ENCODE measurements at places on chromosomes 7 and 10.

DNA sequence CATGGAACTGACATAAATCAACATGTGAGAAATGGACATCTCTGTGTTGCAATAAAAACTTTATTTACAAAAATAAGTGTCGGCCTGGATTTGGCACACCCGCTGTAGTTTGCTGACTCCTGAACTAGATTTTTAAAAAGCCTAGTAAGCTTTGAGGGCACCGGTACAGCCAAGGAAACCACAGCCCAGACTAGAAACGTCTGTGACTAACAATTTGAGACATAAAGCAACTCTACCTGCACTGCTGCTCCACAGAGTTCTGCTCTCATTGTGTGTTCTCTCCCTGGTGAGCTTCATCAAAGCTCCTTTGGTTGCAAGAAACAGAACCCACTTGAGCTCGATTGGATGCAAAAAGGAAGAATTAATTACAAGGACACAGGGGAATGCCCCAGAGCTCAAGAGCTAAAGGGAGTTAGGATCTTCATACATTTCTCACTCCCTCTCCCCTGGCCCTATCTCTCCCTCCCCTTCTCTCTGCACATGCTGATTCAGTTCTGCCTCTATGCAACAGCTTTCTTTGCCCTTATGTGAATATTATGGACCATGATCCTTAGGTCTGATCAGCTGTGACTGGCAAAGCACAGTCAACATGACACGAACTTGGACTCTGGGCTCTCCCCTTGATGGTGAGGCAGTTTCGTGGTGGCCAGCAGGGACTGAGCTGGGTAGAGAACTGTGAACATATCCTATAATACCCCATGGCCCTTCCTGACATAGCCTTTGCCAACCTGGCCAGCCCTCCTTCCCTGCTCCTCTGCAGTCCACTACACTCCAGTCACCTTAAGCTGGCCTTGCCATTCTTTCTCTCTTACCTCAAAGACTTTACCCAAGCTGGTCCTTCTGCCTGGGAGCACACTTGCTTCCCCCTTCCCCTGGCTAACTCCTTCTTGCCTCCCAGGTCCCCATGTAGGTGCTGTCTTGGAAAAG, 77.5 kb upstream of the YAE1 start:
- DNase-seq: no peak

GRCh38 chr7:127776776-127777386, 124.9 kb downstream of the SND1 start:
- DNase-seq: no peak

DNA sequence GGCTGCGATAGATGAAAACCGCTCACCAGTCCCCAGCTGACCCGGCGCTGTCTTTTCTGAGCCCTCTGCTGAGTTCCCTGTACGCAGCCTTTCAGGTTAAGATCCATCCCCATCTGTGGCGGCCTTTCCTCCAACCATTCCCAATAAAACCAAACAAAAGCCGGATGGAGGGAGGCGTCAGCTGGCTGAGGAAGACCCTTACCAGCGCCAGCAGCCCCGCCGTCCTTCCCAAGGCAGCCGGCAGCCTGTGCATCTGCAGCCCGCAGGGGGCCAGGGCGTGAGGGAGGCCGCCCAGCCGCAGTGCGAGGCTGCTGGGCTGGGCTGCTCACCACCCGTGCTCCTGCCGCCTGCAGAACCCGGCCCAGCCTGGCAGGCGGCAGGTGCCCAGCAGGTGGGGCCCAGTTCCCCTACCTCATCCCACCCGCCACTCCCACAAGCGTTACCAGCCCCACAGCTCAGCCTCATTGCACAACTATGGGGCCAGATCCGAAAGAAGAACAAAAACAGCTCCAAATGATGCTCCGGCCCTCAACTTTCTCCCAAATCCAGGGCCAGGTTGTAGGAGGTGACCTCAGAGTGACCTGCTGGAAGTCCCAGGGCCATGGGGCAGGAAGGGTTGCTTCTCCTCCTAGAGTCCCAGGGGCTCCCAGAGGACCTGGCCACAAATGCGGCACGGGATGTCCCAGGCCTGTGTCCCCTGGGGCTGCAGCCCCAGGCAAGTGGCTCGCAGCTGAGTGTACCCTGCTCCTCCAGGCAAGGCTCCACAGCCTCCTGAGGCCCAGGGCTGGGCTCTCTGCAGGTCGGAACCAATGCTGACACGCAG, 23.8 kb downstream of the PAPOLB start:
- no peak for DNase-seq

DNA sequence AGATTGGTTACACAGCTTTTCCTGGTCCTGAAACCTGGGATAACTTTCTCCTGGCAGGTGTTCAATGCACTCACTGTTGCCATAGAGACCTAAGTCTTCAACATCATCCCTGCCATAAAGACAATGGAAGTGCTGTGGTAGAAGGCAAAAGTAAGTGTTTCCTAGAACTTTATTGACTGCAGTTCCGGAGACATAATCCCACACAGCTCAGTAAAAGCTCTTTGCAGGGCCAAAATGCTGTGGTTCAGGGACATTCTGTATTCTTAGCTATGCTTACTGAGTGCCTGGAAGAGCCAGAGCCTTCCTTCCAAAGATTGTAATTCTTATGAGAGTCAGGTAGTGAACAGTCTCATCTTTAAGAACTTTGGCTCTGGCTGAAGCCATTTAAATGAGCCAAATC, 5.3 kb downstream of the WIPF3 start:
- DNase-seq: no peak

DNA sequence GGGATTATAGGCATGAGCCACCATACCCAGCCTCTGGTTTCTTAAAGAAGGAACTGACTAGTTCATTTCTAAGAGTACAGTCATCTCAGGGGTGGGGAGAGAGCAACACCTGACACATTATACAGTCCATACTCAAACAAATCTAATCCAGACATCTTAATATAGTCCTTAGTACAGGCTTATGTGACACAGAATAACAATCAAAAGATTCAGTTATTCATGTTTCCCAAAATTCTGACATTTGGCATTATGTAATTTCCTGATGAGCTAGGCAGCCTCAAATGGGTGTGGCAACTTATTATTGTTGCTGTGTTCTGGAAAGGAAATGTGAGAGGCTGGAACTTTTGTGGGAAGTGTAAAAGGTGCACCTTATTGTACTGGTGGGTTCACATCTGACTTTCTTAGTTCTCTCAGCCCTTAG, 116.3 kb downstream of the WDFY4 start:
- no peak for DNase-seq

DNA sequence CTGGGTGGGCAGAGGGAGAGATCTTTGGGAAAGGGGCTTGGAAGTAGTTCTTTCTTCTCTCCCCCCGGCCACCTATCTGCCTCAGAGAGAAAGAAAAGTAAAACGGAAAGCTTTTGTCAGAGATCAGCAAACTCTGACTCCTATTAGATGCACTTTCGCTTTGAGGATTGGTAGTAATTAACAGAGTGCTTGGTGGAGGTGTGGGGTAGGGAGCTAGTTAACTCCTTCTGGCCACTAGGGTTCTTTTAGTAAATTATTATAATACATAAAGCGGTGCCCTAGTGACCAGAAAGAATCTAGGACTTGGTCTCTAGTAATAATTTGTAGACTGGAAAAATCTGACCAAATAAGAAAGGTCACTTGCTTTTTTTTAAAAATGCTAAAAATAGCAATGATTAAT, 54.6 kb downstream of the CPVL start:
- no peak for DNase-seq

DNA sequence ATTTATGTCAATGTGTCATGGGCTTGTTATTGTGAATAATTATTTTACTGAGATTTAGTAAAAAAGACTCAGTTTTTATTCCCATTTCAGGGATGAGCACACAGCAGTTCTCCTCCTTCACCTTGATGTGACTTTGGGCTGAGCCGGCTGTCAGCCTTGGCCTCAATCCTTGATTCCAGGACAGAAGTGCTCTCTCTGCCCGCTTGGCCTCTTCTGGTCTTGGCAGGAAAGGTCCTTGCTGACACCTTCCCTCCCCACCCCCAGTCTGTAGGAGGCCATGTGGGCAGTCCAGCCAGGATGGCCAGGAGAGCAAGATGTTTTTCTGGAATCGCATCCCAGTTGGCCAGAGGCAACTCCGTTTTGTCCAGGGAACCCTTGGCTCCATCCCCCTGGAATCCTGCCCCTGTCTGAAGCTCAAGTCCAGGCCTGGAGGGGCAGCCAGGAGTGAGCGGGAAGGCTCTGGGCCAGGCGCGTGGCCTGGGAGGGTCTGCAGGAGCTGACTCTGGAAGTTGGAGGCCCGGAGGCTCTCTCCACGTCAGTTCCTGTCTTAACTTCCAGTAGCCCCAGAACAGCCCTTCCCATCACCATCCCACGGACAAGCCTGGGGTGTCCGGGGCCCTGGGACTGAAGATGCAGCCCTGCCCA, 100.9 kb downstream of the PDGFA start:
- no peak for DNase-seq

DNA sequence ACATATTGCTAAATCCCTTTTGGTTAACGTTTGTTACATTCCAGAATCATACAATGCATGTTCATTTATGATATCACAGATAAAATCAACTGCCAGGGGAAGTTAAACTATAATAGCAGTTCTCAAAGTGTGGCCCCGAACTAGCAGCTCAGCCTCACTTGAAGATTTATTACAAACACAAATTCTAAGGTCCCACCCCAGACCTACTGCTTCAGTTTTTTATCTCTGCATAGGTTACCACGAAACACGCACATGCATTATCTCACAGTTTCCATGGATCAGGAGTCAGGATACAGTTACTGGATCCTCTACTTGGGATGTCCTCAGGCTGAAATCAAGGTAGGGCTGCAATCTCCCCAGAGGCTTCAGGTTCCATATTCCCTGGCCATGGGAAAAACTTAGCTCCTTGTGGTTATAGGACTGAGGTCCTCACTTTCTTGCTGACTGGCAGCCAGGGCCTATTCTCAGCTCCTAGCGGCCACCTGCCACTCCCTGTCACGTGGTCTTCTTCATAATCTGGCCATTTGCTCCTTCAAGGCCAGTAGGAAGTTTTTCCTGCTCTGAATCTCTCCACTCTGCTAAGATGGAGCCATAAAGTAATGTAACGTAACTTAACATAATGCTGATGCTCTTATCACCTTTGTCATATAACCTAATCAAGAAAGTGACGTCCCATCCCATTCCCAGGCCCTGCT, 50.5 kb upstream of the YAE1 start:
- no peak for DNase-seq

- DNase-seq: no peak
Measured at GRCh38 chr7:129959471-129960203, 6.9 kb upstream of the UBE2H start.

GRCh38 chr10:77090381-77091356, 546.9 kb downstream of the KCNMA1 start:
- DNase-seq: no peak

Data from stimulated activated CD4-positive, alpha-beta T cell treated with anti-CD3 and anti-CD28 coated beads, TNF-alpha, amount 100 ng/mL, for 24 hours (primary cell).